ENCODE measurements at places on chromosomes 3 and 15.

DNA sequence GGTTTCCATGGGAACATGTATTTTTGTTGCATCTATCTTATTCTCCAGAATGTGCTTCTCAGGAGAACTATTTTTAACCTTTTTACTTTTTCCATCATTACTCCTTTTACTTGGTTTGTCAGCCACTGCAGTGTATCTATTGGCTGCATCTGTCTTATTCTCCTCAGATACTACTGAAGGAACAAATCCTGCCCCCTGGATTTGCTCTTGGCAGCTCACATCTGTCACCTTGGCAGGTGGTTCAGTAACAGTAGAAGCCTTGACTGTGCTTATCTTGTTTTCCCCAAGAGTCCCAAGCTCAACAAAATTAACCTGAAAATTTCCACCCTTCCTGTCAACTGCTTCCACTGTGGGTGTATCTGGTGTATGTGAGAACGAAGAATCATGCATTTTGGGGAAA is 106.0 kb downstream of the MAP4 start:
- no peak for DNase-seq

DNA sequence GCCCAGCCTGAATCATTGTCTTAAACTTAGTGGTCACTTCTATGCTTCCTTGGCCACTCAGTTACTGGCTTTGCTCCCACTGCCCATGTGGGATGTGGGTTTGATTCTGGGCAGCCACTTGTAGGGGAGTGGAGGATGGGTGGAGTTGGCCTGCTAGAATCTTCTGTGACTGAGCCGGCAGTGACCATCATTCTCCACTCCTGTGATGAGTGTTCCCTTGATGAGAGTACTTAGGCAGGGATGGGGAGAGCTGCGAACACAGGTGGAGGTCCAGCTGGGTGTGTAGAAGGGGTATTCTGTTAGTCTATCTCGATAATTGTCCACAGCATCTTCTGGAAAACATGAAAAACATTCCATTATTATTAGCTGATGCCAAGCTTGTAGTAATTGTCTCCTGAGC is 8.0 kb downstream of the TM6SF1 start:
- DNase-seq = no peak

GRCh38 chr3:171369156-171369555 is 91.0 kb downstream of the TNIK start:
- no peak for DNase-seq

DNA sequence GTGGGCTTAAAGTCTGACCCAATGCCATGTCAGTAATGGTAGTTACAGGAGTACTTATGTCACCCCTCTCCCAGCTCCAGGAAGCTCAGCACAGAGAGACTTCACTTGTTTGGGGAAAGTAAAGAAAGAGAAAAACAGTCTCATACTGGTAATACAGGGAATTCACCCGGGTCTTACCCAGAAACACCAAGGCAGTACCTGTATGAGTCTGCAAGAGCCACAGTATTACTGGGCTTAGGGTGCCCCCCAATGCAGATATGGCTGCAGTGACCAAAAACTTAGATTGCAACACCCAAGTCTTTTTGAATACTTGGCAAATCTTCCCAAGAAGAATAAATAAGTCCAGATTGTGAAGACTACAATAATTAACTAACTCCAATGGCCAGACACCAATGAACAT is 622.1 kb downstream of the IGSF11 start:
- no peak for DNase-seq

DNA sequence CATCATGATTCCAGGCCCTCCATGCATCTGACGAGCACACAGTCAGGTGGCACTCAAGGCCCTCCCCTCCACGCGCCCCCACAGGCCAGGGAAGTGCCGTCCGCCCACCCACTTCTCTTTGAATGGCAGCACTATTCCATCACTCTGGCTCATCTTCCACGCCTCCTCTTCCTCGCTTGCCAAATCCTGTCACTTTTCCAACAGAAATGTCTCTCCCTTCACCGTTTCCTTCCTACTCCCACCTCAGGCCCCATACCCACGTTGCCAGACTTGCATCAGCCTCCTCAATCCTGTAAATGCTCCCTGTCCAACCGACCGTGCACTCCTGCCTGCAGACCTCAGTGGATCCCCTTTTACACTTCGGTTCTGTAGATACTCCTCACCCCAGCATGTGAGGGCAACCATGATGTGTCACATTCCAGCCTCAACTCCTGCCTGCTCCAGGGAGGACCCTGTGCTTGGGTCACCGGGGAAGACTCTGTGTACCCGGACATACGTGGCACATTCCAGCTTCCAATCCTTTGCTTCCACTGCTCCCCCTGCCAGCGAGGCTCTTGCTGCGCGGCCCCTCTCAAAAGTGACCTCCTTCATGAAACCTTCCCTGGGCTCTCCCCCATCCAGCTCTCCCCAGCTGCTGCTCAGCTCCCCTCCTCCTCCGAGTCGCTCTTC is 29.6 kb downstream of the ADCY5 start:
- DNase-seq = no peak

- DNase-seq = no peak
Measured at GRCh38 chr15:88658972-88659931, 20.4 kb downstream of the ISG20 start.

DNA sequence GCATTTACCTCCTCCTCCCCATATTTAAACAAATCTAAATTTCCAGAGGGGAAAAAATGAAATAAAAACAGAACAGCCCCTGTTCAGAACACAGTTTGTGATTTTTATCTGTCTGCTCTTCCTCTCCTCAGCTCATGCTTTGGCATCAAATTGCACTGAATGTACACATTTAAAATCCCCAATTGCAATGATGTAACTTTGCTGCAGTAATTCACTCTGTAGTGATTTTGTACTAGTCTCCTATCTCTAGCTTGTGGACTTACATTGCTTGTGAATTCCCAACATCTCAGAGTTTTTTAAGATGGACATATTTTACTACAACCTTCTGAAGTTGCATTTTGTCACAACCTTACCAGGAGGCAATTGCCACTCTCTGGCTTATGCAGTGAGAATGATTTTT is 81.6 kb upstream of the ROBO2 start:
- DNase-seq = no peak

DNA sequence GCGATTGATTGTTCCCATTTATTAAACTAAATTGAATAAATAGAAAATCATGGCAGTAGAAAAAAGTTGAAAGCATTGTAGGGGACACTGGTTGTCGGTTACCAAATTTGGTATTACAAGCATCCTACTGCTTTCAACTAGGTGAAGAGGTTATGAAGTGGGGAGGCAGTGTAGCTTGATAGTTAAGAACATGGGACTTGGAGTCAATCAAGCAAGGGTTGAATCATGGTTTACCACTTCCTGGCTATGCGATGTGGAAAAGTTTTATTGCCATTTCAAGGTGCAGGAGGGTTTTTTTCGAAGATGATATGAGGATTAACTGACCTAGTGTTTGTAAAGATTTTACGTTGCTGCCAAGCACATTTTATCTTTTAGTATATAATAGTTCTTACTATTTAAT is 318.2 kb upstream of the KCNH8 start:
- DNase-seq = no peak

DNA sequence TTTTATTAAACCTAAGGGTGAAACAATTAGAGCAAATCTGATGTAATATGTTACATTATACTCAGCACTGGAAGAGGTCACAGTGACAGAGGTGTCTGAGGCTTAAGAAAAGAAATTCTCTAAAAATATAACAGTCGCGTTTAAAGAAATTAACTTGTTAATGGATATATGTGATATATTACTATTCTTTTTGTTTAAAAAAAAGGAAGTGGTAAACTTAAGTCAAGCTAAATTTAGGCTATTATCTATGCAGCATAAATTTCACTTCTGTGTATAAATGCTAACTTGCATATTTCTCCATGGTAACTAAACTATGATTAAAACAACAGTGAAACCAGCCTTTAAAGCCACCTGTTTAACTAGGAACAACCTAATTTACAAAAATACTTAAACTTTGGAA is 191.3 kb downstream of the FOXP1 start:
- no peak for DNase-seq

- DNase-seq = no peak
Measured at GRCh38 chr3:34238407-34238806, 440.0 kb downstream of the PDCD6IP start.

DNA sequence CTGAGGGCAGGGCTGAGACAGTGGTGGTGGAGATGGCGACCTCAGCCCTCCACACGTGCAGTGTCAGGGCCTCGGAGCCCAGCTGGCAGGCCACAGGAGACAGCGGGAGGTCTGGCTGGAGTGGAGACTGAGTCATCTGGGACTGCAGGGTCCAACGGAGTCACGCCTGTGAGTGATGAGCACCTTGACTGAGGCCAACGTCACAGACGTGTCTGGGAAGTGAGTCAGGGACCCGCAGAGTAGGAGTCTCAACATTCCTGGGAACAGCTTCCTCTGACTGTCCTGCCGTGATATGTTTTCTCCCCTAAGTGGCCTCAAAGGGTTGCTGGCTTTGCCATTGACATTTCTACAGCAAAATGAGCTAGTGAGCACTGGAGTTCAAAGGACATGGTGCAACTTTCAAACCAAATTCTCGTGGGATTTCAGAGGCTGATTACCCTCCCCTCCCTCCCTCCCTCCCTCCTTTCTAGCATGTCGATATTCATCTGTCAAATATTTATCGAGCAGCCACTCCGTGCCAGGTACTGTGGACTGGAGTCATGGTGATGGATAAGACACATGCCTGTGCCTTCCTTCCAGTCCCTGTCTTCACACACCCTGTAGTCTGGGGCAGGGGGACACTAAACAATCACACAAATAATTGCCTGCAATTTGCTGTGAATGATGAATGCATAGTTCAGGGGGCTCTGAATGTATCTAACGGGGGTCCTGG is 53.3 kb upstream of the AMOTL2 start:
- DNase-seq = no peak

DNA sequence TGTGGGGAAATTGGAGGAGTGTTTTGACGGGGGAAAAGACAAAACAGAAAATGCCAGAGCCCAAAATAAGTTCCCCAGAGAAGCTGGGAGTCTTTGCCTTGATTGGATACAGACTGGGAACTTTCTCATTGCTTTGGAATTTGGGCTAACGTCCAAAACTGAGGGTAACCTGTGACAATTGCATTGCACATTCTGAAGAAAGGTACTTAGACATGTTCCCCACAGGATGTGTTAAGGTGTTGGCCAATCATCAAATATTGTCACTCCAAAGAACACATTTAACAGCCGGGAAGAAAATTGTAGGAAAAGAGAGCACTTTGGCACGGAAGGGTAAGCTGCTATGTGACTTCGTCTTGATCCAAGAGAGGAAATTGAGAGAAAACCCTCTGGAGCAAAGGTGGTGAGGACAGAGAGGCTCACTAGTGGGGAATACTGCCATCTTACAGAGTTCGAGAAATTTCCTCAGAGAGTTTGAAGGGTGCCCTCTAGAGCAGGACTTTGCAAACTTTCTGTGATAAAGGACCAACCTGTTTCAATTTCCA is 619.5 kb upstream of the TBL1XR1 start:
- no peak for DNase-seq

DNA sequence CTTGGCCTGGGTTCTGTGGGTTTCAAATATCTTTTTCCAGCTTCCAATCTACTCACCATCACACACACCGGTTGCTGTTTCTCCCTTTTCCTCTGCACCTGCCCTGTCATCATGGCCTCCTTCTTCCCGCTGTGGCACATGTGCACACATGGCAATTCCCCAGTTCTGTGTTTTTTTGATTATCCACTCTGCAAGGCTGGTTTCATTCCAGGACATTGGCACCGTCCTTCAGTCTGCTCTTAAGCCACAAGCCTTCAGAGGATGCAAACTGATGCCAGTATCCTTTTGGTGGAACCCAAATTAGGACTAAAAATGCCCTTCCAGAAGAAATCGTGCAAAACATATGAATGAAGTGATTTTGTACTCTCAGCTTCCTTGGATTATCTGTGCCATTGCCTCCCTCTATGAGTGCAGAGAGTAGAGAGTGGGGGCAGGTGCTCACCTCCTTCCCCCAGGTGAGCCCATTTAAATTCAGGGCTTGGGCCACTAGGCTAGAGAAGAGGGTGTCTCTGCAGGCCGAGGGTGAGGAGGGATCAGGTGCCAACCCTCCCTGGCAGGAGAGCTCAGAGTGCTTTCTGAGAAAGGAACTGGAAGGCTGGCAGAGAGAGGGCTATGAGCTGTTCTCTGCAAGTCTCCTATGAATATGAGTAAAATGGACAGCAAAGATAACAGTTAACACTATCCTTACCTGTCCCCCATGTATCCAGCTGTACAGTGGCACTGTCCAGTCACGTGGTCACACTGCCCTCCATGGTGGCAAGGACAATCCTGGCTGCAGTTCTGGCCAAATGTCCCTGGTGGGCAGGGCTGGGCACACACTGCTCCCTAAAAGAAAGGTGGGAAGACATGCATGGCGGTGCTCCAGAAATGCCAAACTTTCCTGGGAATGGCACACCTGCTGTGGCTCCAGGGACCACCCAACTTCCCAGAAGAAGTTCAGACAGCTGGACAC is 100.8 kb downstream of the RAB11A start:
- DNase-seq = no peak

DNA sequence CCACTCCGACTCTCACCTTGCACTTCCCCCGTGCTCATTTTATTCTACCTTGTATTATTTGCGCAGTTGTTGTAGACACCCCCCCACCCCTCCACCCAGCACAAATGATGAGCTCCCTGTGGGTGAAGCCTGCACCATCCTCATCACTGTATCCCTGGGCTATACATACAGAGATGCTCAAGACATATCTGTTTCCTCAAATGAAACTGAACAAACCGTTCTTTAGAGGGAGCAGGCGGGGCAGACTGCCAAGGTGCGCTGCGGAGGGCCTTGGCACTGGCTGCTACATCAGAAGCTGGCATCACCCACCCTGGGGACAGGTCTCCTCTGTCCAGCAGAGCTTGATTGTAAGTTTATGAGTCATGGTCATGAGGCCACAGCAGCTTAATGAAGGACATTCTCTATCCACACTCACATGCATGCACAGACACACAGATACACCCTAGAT is 29.0 kb downstream of the ADCY5 start:
- DNase-seq = no peak

GRCh38 chr3:3836845-3837244 is 37.6 kb downstream of the LRRN1 start:
- DNase-seq = no peak

- no peak for DNase-seq
Measured at GRCh38 chr3:135802171-135802570, 163.4 kb upstream of the PPP2R3A start.

DNA sequence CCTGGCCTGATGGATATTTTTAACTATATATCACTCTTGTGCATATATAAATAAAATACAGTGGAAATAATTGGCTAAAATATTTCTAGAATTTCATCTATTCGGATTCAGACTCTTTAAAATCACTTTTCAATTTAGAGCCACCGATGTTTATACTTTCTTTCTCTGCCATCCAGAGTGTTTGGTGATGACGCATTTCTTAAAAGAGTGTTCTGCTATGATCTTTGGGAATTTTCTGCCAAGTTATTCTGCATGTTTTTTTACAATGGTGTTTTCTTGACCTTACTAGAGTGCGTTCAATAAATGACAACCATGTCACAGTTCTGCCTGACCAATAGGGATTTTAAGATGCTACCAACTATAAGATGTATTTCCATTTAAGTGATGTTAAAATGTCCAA is 30.2 kb downstream of the PPP2R3A start:
- DNase-seq = no peak
